Left renal pelvis (tissue), 4 donors: ENCODE measurements at places on chromosomes 16 and 17. TPM values are rescaled to one million over a fixed set of nuclear protein-coding genes. Genes with fewer than 3 reads are reported as not detected.

The SPNS2 gene
- 57.6 TPM for polyA plus RNA-seq

The AFMID gene
- 82.3 TPM for polyA plus RNA-seq

The BIRC5 gene
- 31.1 TPM for polyA plus RNA-seq

The TEN1 gene
- polyA plus RNA-seq = 23.3 TPM

The NGFR gene
- 7.2 TPM for polyA plus RNA-seq

The FOXC2 gene
- polyA plus RNA-seq = 56.4 TPM

The CLEC10A gene
- polyA plus RNA-seq = 1.0 TPM

The COX6A2 gene
- polyA plus RNA-seq = 0.60 TPM

The ADAD2 gene
- polyA plus RNA-seq = 0.16 TPM

The SLFN13 gene
- 28.3 TPM for polyA plus RNA-seq

The PERCC1 gene
- polyA plus RNA-seq = not detected

The SLC13A2 gene
- polyA plus RNA-seq = 13.9 TPM

The TBC1D3G gene
- not detected for polyA plus RNA-seq

The APOH gene
- polyA plus RNA-seq = not detected

The NAGS gene
- polyA plus RNA-seq = 0.93 TPM

The KSR1 gene
- polyA plus RNA-seq = 72.8 TPM

The AIPL1 gene
- 0.06 TPM for polyA plus RNA-seq

The MYH1 gene
- polyA plus RNA-seq = 0.04 TPM

The EVI2B gene
- polyA plus RNA-seq = 3.1 TPM

The EME2 gene
- polyA plus RNA-seq = 9.6 TPM

The TBC1D10B gene
- polyA plus RNA-seq = 28.2 TPM

The POLR2A gene
- 159 TPM for polyA plus RNA-seq

The TLCD2 gene
- 5.6 TPM for polyA plus RNA-seq
